ENCODE measurements at places on chromosomes 11 and 22.

- no peak for DNase-seq
Measured at GRCh38 chr11:70481625-70482528, 83.5 kb downstream of the CTTN start.

DNA sequence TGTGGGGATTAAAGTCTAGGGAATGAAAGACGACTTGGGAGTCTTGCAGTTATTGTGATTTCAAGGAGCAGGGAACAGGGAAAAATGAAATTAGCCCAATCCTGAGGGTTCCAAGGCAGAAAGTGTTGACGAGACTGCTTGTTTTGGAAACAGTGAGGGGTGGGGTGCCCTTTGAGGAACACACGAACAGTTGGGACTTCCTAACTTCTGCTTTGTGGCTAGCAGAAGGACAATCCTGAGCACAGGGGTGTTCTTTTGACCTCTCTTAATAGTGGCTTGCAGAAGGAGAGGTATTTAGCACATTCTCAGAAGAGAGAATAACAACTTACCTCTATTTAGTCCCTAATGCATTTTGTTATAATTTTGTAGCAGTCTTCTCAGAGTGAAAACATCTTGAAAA, 545.9 kb upstream of the ARHGAP42 start:
- no peak for DNase-seq

DNA sequence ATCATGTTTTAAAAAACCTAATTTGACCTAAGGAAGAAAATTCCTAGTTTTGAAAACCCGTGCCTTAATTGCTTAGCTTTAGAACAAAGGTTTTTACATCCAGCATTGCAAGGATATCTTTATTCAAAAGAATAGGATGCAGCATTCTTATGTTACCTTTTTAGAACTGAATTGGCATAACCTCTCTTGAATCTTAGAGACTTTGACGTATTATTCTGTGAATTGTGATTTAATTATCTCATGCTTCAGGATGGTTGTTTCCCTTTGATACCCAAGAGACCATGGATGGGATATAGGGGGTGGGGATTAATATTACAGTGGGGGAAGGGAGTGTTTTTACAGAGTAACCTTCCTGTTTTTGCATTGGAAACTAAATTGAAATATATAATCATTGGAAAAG, 49.4 kb downstream of the ARHGEF12 start:
- DNase-seq: no peak

DNA sequence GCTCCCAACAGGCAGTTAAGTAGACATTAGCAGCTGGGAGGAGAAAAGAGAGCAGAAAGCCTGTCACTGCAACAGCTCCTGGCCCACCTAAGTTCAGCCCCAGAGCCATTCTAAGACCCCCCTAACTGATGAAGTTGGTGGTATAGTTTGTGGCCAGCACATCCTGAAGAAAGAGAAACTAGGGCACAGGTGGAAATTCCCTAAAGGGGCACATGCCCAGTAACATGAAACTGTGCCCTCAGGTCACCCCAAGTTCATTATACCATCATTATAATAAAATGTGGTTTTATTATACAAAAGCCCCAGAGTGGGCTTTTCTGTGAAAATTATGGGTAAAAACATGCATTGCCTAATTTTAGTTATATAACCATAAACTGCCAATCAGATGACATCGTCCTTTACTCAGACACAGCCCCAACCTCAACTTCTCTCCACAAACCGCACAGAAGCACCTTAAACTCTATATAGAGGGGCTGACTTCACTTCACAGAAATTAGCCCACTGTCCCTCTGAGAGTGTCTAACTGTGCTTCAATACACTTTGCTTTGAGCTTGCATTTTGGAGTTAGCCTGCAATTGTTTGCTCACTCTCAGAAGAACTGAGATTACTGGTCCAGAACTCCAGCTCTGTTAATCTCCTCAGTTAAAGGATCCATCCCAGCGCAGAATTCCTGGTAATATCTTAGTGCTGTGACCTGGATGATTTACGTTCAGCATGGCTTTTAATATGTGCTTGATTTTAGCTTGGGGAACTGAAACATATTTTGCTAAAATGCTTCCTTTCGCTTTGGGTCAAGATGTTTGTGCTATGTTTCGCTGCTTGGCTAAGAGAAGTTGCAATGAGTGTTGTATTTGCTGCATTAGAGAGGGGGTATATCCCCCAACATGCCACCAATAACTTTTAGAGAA, 1.8 kb upstream of the APOL3 start:
- peak; percentile 59 for DNase-seq

- DNase-seq: no peak
Measured at GRCh38 chr11:123221096-123221561, 26.1 kb upstream of the CLMP start.

DNA sequence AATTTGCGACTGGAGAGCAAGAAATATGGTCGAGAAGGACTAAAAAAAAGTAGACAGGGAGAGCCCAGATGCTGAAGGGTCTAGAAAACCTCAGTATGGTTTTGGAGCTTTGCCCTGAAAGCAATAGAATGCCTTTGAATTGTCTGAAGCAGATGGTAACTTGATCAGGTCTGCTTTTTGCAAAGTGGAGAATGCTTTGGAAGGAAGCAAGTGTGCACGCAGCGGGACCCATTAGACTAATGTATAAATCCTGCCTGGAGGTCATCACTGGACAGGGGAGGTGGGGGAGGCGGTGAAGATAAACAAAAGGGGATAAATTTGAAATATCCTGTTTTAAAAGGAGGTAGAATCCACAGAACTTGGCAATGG, 757 bp upstream of the HINFP start:
- no peak for DNase-seq

GRCh38 chr11:44708009-44708408, 18.8 kb upstream of the TSPAN18 start:
- no peak for DNase-seq

DNA sequence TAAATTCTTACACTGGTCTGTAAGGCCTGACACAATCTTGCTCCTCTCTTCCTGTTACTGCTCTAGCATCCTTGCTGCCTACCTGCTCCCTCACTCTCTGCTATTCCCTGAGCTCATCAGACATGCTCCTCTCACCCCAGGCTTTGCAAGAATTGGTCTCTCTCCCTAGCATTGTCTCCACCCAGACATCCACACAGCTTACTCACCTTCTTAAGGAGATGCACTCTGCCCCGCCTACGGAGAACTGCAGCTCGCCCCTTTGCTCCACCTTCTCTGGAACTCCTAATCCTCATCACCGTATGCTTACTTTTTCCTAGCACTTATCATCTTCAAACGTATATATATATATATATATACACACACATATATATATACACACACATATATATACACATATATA, 23.3 kb upstream of the TMPRSS5 start:
- no peak for DNase-seq

DNA sequence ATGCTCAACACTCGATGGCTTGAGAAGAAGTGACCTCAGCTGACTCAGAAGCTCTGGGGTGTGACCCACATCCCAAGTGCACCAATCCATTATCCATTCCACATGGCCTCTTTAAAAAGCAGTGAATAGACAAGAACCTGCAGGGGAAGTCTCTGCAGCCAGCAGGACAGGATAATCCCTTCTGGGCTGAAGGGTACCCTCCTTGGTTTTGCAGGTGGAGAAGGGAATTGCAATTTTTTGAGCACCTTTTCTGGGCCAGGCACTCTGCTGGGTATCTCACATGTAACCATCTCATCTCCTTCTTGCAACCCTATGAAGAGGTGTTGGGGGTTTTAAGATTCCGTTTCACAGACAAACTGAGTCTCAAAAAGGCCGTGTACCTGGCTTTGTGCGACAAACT, 76.6 kb downstream of the MYO18B start:
- no peak for DNase-seq

DNA sequence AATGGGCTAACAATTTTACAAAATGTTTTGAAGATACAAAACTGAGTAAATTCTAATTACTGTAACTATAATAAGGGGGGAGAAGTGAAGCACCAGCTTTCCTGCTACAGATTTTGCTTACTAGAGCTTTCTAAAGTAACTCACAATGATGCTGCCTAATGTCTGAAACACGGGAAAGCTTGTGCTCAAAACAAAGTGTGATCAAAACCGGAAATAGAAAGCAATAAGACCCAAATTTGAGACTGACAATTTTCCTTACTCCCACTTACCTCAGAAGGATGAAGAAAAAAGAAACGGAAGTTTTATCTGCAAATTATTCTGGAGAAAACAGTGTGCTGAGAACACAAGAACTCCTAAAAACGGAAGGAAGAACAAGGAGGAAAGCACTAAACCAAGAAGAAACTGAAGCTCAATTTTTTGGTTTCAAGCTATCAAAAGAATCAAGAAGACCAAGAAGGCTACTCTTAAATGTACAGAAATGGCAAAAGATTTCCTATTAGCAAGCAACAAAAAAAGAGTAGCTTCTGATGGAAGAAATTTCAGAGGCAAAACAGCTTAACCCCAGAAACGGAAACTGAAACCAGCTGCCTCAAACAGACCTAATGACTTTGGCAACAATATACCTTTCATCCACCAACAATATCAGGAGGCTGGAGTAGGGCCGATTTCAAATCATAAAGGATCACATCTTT, 33.4 kb downstream of the AMBRA1 start:
- peak; percentile 48 for DNase-seq

DNA sequence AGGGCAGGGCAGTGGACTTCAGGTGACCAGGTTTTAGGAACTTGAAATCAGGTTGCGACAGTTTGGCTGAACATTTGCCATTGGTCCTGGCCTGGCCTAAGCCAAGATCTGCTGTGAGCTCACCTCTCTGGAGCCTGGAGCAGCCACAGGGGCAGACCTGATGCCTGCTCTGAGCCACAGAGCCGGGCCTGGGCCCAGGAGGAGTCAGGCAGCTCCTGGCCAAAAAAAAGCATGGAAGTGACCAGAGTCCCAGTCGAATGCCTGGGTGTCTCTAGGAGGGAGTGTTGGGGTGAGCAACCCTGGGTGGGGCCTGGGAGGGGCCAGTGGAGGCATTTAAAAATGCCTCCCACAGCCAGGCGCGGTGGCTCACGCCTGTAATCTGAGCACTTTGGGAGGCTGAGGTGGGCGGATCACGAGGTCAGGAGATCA, 6.0 kb upstream of the OMP start:
- DNase-seq: no peak

GRCh38 chr22:48976556-48977535, 850.8 kb downstream of the BRD1 start:
- DNase-seq: no peak

GRCh38 chr11:34380696-34381095, 22.9 kb upstream of the ABTB2 start:
- DNase-seq: no peak
